ENCODE measurements at places on chromosomes 7 and 10. TPM values are rescaled to one million over a fixed set of nuclear protein-coding genes. Genes with fewer than 3 reads are reported as not detected.
A peak's percentile ranks its signal among the peaks of the same experiment; 100 is the strongest.

DNA sequence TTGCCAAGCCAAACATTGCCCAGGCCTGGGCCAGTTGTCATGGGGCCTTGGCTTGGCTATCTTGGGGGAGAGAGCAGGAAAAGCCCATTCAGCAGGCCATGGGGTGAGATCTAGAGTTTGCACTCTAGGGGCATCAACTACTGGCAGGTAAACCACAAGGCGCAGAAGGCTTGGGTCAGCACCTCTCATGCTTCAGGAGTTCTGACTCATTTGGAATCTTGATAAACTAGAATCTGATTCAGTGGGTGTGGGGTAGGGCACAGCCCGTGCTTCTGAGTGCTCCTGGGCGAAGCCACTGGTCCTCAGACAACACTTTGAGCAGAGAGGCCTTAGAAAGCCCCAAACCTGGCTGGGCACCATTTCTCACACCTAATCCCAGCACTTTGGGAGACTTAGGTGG is 81.1 kb downstream of the RGS10 start:
- DNase-seq: peak; percentile 83

DNA sequence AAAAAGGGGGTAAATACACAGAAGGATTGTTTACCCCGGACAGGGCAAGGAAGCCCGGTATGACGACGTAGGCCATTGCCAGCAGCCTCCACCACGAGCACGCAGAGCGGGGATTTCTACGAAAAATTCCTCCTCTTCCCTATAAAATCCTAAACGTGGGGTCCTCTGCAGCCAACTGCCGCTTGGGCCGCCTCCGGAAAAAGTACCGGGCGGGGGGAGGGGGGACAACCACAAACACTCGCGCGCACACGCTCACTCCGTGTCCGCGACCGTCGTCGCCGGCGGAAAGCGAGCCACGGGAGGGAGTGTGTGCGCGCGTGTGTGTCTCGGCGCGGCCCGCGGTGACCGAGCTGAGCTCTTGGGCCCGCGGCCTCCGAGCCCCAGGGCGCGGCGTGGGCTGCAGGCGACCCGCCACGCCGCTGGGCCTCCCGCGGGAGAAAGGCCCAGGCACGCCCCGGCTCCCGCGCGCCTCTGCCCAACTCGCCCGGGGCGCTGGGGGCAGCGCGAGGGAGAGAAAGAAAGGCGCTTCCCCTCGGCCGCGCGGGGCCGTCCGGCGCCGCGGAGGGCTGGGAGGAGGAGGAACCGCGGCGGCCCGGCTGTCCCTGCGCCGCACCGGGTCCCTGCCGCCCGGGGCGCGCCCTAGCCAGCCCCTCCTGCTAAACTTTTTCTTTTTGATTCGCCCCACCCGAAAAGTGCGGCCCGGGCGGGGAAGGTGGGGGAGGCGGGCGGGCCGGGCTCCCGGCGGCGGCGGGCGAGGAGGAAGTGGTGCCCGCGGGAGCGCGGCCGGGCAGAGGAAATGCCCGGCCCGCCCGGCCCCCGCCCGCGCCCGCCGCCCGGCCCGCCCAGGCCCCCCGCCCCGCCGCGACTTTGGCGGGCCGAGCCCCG is 1.5 kb downstream of the CTBP2 start:
- peak; percentile 50 for DNase-seq

Gene LRIT1
- total RNA-seq: not detected

Gene NXPH1
- not detected for total RNA-seq

Gene AMPH
- total RNA-seq: not detected

Gene OPTN
- 20.3 TPM for total RNA-seq
